ENCODE measurements at places on chromosomes 1 and 21. TPM values are rescaled to one million over a fixed set of nuclear protein-coding genes. Genes with fewer than 3 reads are reported as not detected.

The PPIE gene
- 51.8 TPM for total RNA-seq

The AADACL3 gene
- not detected for total RNA-seq

The SHCBP1L gene
- total RNA-seq = not detected

The DAP3 gene
- 82.8 TPM for total RNA-seq

All from epithelial cell of alveolus of lung (primary cell).